PC-9 (cell line): ENCODE measurements at places on chromosomes 5 and 9. TPM values are rescaled to one million over a fixed set of nuclear protein-coding genes. Genes with fewer than 3 reads are reported as not detected.
A peak's percentile ranks its signal among the peaks of the same experiment; 100 is the strongest.

DNA sequence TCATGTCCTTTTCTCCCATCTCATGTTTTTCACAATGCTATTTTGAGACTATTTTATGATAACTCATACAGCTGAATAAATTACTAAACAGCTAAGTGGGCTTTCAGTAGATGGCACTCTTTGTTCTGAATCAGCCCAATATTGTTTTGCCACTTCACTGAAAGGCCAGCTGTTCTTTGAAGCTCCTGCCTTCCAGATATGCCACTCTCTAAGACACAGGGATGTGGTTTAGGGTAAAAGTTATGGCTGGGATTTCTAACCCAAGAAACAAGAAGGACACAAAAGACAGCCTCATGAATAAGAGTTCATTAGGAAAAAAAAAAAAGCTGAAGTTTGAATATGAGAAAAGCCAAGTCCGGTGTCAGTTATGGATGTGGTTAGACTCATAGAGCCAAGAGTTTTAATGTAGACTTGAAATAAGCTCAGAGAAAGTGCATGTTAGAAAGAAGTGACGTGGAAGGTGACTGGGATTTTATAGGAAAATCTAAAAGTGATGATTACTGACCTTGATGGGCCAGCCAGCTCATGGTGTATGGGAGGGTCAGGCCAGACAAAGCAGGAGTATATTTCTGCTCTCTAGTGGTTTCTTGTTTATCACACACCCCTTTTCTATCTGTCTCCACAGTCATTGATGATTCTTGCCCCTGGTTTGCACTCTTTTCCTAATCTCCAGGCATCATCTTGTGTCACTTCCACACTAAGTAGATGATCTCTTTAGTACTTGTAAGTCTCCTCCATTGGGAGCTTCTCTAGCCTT is 488.5 kb downstream of the NR2F1-AS1 start:
- DNase-seq: no peak

GRCh38 chr9:87793292-87793691 is 67.4 kb downstream of the CTSL start:
- peak; percentile 92 for DNase-seq

- DNase-seq: peak; percentile 64
Observed at GRCh38 chr9:105118636-105119035, 125.8 kb upstream of the SLC44A1 start.

GRCh38 chr5:151071848-151072629 is 8.8 kb downstream of the TNIP1 start:
- DNase-seq: no peak

DNA sequence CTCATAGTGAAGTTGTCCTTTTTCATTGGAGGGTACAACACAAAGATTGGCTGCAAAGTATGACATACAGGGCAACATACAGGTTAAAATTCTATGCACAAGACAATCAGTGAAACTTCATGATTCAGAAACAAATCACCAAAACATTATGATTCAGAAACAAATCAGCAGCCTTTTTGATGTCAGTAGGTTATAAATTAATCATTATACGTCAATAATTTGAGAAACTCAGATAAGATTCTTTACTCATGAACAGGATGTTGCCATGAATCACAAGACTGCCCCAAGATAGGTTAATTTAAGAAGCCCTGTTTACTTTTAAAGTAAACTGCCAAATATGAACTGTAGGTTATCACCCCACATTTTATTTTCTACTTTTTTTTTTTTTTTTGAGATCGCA is 62.2 kb upstream of the IL33 start:
- peak; percentile 45 for DNase-seq

VLDLR gene
- total RNA-seq: 7.4 and 8.1 TPM in 2 replicates
